ENCODE measurements at places on chromosomes 16 and 17.

DNA sequence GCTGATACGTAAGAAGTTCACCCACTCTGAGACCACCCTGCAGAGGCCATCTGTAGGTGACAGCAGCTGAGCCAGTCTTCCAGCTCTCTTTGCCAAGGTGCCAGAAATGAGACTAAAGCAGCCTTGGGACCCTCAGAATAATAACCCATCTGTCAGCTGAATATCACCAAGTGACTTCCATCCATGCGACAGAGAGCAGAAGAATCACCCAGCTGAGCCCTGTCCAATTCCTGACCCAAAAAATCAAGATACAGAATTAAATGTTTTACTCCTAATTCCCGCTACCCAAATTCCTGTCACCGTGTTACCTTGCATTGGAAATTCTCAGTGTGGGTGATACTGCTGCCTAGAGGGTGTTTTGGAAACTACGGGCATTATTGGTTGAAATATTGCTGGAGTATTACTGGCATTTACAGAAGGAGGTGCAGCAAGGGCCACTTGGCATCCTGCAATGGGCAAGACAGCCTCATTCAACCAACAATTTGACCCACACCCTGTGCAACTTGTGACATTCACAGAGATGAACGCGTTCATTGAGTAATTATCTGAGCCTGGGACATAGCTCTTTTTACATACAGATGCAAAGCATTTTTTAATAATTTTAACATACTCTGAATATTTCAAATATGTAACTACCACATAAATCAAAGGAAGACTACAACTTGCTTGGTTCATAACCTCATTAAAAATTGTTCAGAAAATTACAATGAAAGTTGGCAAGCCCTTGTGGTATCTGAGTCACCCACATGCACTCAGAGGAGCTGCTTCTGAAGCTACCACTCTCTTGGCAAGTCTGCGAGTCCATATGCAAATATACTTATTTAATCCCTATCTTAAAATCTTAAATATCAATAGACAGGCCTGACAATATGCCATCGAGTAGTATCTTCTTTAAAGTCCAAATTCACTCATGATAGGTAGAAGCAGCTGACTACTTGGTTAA is 126.6 kb downstream of the C16orf95 start:
- no peak for DNase-seq

DNA sequence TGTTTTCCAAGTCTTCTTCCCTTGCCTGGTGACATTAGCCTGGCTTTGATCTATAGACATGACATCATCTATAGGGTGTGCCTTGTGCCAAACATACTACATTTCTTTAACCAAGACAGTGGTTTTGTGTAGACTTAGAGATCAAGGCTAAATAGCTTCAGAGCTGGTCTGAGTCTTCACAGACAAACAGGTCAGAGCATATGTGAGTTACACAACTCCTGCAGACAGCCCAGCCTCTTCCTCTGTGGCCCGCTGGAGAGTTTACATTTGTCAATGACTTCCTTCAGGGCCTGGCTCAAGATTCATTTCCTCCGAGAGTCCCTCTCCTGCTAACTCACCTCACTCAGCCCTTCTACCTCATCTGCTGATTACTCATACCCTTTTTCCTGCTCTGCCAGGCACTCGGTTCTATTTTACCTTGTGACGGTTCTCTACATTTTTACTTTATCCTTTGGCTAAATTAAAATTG is 73.1 kb upstream of the TANC2 start:
- DNase-seq: no peak

DNA sequence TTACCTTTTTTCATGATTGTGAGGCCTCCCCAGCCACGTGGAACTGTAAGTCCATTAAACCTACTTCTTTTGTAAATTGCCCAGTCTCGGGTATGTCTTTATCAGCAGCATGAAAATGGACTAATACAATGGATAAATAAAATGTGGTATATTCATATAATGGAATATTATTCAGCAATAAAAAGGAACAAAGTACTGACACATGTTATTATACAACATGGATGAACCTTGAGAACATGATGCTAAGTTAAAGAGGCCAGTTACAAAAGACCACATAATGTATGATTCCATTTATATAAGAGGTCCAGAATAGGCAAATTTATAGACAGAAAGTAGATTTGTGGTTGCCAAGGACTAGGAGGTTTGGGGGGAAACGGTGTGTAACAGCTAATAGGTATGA is 5.3 kb downstream of the ERN1 start:
- DNase-seq: no peak

DNA sequence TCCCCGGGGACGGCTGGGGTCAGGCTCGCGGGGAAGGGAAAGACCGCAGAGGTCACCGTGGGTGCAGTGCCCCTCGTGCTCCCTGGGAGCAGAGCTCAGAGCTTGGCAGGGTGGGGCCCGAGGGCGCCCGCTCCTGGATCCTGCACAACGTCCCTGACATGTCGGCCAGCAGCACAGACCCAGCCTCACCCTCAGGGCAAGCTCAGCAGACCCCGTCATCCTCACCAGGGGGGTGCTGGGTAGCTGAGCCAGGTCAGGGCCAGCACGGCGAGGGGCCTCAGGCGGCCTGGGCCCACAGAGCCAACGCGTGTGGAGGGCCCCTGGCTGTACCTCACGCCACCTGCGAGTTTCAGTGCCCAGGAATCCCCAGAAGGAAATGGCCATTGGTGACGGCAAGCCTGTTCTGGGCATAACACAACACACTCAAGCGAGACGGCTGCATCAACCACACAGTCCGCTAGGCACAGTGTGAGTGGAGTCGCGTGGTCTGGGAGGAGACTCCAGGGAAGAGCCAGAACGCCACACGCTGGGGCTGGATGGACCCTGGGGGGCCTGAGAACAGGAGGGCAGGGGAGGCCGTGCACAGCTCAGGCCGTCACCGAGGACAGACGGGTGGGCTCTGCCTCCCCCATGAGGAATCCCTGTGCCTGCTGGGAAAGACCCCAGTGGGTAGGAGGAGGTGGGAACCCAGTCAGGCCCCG is 60.3 kb downstream of the ZNF778 start:
- no peak for DNase-seq

GRCh38 chr17:50424996-50425681 is 879 bp upstream of the ACSF2 start:
- no peak for DNase-seq

DNA sequence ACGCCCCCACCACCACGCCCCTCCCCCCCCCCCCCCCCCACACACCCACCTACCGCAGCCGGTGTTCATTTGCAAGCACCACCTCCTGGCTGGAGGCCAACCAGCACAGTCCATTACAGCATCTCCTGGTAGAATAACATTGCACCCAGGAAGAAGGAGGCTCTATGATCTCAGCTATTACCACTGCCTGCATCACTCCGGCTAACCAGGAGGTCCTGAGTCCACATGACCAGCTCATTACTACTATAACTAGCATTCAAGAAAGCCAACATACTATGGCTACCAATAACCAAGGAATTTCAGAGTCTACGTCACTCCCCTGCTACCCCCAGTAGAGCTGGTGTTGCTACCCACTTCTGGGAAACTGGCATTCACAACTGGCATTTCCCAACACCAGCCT is 81.1 kb upstream of the ALOX12 start:
- DNase-seq: no peak

DNA sequence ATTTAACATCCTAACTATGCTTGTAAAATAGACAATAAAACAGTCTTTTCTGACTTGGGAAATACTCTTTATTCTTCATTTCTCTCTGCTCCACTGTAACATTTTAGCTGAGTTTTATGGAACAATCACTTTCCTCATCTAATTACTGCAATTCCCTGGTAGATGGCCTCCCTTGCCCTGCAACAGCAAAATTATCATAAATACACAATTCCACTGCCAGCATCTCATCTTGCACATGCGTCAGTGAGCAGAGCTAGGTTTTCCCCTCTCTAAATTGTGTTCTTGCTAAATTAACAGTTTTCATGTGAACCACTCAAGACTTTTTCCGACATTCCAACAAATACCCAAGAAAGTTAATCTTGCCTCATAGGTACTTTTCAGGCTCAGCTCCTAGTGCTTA is 920.9 kb upstream of the GOT2 start:
- DNase-seq: no peak

Data from stimulated activated CD4-positive, alpha-beta T cell treated with anti-CD3 and anti-CD28 coated beads, Interleukin-12 subunit alpha, Interleukin-12 subunit beta, amount 100 ng/mL, for 4 hours (primary cell).